GDM1 (cell line): ENCODE measurements at places on chromosomes 3 and 15.
A peak's percentile ranks its signal among the peaks of the same experiment; 100 is the strongest.

- peak; percentile 26 for DNase-seq
Measured at GRCh38 chr3:4983739-4984510, 4.7 kb downstream of the BHLHE40 start.

GRCh38 chr3:63207066-63207590, 71.0 kb upstream of the SYNPR start:
- no peak for DNase-seq

DNA sequence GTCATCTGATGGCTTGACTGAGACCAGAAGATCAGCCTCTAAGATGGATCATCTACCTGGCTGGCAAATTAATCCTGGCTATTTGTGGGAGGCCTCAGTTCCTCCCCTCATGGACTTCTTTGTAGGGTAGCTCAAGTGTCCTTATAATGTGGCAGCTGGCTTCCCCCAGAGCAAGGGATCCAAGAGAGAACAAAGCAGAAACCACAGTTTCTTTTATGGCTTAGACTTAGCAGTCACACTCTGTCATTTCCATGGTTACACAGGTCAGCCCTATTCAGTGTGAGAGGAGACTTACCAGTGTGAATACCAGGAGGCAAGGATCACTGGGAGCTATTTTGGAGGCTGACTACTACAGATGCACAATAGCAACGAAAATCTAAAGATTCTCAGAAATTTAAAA, 15.3 kb upstream of the ARL14 start:
- no peak for DNase-seq

GRCh38 chr3:61381745-61382392, 130.6 kb upstream of the FHIT start:
- peak; percentile 1 for DNase-seq

- DNase-seq: no peak
Measured at GRCh38 chr3:22106213-22106896, 355.3 kb upstream of the ZNF385D start.

DNA sequence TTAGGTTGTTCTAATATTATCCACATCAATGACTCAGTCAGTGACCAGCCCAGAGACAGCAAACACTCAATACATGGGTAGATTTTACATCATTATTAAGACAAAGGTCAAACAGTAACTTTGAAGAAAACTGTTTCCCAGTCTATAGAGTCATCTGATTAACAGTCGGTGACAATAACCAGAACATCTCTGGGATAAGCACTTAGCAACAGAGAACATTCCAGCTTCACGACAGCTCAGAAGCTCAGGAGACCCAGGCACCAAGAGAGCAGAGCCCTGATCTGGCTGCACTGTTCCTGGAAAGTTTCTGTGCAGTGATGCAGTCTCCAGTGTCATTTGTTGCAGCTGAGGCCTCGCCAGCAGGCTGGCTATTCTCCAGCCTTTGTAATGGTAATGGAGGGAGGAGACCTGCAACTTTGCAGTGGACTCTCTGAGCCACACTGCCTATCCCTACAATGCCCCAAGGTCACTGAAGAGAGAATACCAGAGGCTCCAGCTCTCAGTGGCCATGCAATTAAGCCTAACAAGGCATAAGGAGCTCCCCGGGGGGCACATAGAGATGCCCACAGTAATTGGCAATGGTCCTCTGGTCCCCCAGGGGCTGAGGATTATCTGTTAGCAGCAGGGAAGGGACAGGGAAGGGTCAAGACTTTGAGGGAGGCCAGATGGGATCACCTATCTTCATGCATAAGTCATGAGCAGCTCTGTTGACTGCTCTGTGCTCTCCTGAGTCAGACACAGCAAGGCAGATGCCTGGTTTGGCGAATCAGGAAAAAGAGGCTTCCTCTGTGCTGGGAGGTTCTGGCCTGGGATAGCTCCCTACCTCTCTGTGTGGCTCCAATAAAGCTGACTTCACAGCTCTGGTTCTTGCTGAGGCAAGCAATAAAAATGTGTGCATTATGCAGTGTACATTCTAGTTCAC, 163.6 kb downstream of the CTNNB1 start:
- DNase-seq: no peak

GRCh38 chr3:46624975-46625490, 12.7 kb downstream of the FAM240A start:
- no peak for DNase-seq

DNA sequence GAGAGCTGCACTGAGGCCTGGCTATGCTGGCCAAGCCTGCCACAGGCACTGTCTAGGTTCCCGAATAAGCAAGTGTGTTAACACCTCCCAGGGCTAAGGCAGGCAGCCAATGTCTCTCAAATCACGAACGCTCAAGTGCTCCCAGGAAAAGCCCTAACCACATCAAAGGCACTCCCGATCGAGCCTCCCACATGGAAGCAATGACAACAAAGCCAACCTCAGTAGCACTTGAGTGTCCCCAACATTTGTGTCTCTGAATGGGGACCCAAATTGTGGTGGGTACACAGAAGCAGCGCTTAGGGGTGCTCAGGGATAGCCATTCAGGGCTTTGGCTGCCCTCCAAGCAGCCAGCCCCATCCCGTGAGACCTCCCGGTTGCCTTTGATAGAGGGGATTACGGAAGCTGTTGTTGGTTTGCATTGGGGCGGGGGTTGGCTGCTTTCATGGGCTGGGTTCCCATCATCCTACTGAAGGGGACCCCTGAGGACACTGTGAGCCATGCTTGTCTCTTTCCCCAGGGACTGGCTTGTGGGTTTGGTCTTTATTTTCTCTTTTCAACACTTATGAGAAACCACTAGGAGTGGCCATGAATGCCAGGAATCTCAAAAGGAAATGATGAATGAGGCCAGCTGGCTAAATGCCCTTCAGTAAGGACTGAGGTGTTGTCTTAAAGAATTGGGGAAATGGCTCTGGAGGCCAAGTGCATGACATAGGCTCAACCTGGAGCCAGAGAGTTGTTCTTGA, 234.1 kb upstream of the FEZF2 start:
- no peak for DNase-seq

- DNase-seq: no peak
Measured at GRCh38 chr15:29031502-29032228, 145.9 kb downstream of the APBA2 start.

DNA sequence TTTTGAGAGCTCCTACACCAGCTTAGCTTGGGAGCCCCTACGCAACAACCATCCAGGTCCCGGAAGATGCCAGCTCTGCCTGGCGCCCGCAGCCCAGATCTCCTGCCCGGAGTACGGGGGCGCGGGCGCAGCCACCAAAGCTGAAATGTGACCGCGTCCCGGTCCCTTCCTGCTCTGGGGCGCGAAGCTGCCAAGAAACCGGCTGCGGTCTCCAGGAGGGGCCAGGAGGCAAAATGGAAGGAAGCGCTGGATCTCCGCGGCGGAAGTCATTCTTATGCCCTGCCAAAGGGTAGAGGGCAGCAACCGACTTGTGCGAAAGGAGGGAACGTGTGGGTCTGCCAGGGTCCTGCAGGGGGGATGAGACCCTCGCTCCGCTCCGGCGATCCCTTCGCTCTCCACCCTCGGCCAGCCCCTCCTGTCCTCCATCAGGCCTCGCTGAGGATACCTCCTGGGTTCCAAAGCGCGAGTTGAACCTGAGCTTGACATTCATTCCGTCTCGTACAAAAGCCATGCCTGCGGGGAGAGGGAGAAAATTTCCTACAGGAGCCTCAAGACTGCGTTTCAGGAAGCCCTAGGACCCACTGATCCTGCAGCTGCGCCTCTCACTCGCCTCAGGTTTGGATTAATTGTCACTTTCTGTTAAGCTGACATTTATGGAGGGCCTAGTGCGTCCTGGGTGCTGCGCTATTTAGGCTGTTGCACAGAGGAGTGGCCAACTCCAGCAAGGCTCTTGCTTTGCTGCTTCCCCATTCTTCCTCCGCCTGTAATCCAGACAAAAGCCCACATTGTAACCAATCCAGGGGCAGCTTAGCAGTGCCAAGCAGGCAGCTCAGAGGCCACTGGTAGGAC, 98.3 kb upstream of the VGLL3 start:
- DNase-seq: peak; percentile 79

- DNase-seq: no peak
Measured at GRCh38 chr3:134623615-134624245, 27.1 kb downstream of the KY start.

DNA sequence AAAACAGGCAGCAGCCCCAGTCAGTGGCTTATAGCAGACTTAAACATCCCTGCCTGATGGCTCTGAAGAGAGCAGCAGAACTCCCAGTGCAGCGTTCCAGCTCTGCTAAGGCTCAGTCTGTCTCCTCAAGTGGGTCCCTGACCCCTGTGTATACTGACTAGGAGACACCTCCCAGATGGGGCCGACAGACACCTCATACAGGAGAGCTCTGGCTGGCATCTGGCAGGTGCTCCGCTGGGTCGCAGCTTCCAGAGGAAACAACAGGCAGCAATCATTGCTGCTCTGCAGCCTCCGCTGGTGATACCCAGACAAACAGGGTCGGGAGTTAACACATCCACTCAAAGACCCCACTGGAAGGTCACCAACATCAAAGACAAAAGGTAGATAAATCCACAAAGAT, 93.5 kb downstream of the RFX7 start:
- DNase-seq: no peak

GRCh38 chr3:112364291-112364690, 31.3 kb downstream of the CD200 start:
- no peak for DNase-seq

GRCh38 chr3:46271209-46271745, 29.0 kb downstream of the CCR3 start:
- DNase-seq: no peak

- no peak for DNase-seq
Measured at GRCh38 chr15:32936976-32937375, 219.2 kb downstream of the GREM1 start.

DNA sequence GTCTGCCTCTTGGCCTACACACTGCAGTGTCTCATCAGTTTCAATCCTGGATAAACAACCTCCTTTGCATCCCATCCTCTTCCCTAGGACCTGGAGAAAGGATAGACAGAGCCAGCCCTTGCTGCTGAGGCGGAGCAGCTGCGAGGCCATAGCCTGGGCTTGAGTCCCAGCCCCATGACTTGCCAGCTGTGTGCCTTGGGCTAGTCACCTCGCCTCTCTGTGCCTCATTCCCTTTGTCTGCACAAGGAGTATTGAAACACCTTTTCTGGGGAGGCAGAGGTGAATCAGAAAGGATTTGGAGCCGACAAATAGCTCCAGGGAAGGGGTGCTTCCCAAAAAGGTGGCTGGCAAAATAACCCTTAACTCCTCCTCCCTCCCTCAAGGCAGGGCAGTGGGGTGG, 65.0 kb upstream of the SLC6A1 start:
- no peak for DNase-seq

DNA sequence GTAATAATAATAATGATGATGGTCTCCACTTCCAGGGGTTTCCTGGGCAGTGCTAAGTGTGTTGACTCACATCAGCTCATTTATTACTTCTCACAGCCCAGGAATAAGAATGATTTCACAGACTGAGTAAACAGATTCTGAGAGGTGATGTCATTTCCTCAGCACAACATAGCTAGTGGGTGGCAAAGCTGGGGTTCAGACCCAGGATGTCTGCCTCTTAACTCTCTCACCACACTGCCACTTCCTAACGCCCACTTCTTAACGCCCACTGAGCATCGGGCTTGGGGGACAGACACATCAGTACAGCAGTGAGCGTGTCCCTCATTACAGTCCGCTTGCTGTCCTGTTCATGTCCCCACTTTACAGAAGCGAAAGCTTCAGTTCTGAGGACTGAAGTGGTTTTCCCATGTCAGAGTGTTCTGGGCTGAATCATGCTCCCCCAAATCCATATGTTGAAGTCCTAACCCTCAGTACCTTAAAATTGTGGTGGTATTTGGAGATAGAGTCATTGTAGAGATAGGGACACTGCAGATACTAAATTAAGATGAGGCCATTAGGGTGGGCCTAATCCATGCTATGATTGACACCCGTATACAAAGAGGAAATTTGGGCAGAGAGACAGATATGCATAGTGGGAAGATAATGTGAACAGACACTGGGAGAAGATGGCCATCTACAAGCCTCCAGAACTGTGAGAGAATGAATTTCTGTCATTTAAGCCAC, 68.0 kb downstream of the ATP2B2 start:
- DNase-seq: no peak

- no peak for DNase-seq
Measured at GRCh38 chr3:175356899-175357324, 497.8 kb downstream of the NAALADL2 start.

DNA sequence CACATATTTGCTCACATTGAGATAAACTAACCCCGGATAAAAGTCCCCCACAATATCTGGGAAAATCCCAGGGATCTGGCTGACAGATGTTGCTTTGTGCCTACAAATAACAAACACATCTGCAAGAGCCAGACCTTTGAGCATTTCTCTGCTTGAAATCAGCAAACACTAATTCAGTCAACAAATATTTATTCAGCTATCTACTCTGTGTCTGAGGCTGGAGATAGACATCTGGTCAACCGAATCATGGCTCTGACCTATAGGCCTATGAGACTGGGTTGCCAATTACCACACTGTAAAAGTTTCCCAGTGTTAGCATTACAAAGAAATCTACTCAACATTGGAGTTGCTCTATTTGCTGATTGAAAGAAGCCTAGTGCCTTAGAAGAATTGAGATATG, 201.1 kb upstream of the CADPS start:
- no peak for DNase-seq
